CD4-positive, alpha-beta T cell treated with Interleukin-6 at 100 ng/mL for 8 hours (primary cell): ENCODE measurements at places on chromosomes 3 and 15.

GRCh38 chr3:175737646-175738572, 878.8 kb downstream of the NAALADL2 start:
- no peak for DNase-seq

DNA sequence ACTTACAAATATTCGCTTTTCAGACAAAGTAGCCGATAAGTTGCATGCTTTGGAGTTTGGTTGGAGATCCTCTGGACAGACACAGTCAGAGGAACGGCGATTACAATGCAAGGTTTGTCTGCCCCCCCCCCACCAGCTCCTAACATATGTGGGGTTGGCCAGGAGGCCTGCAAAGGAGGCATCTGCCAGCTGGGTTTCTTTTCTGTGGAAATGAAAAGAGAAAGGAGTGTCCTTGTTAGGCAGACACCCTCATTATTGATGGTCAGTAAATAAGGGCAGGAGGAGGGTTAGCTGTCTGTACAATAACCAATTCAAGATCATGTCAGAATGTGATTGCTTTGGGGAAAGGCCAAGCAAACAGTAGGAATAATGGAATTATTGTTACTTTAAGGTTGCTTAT, 49.1 kb downstream of the TLNRD1 start:
- no peak for DNase-seq

DNA sequence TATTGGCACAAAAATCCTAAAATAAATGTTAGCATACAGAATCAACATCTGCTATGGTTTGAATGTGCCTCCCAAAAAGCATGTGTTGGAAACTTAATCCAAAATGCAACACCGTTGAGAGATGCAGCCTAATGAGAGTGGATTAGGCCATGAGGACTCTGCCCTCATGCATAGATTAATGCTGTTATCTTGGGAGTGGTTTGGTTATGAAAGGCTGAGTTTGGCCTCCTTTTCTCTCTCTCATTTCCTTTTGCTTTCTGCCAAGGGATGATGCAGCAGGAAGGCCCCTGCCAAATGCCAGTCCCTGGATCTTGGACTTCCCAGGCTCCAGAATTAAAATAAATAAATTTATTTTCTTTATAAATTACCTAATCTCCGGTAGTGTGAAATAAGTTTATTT, 49.4 kb downstream of the SYNM start:
- DNase-seq: no peak

GRCh38 chr15:49036650-49037545, 9.3 kb downstream of the SECISBP2L start:
- no peak for DNase-seq

- no peak for DNase-seq
Measured at GRCh38 chr3:27535809-27536392, 51.7 kb upstream of the SLC4A7 start.

GRCh38 chr3:136690599-136690998, 61.6 kb downstream of the STAG1 start:
- no peak for DNase-seq

DNA sequence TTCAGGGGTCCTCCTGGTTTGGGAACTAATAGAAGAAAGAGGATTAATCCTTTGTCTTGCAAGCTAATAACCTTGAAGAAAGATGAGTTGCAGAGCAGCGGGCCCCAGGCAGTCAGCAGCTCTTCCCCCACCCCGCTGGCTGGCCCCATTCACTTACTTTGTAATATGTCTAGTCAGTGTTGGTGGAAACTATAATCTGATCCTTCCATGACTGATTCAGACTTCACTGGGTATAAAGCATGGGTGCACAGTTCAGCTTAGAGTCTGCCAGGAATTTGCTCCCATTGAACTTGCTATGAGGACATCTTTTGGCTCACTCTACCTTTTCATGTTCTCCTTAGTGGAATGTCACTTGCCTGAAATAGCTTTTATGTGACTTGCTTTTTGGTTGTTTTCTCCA, 117.7 kb downstream of the CCNL1 start:
- DNase-seq: no peak

GRCh38 chr15:34616613-34617012, 33.2 kb upstream of the GOLGA8B start:
- no peak for DNase-seq

- DNase-seq: no peak
Measured at GRCh38 chr3:45551214-45552010, 43.1 kb upstream of the LIMD1 start.

GRCh38 chr3:118504906-118505305, 529.7 kb downstream of the IGSF11 start:
- no peak for DNase-seq

DNA sequence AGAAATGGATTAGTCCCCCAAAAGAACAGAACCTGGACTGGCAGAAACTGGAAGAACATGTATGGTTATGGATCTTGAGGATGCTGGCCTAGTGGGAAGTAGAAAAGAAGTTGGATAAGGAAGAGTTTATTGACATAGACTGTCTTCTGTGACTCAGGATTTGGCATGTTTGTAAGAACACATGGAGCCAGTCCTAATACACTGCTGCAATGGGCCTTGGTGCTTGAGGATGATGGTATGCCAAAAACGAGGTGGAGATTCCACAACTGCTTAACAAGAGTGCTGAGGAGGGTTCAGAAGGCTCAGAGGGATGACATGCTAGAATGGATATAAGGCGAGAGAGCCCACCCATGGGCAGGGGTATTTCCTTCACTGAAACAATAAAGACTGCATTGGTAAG, 22.4 kb downstream of the LZTFL1 start:
- DNase-seq: no peak
